Activated T-cell treated with anti-CD3 and anti-CD28 coated beads, Interleukin-2, amount 50 U/mL, for 24 hours (primary cell): ENCODE measurements at places on chromosomes 3 and 15.

GRCh38 chr3:146585156-146585555, 20.0 kb downstream of the PLSCR5 start:
- H3K27ac ChIP-seq = no peak overlapping the region
- H3K4me3 ChIP-seq = no peak overlapping the region
- H3K27me3 ChIP-seq = peaks cover 5% of the 10 kb centered on the region
- DNase-seq = no peak
- H3K4me1 ChIP-seq = no peaks in the 10 kb centered on the region

GRCh38 chr3:123044981-123045763, 17.6 kb upstream of the SEMA5B start:
- H3K27ac ChIP-seq = no peak overlapping the region
- H3K36me3 ChIP-seq = no peaks in the 10 kb centered on the region
- DNase-seq = no peak
- peaks cover 22% of the 10 kb centered on the region for H3K27me3 ChIP-seq
- no peaks in the 10 kb centered on the region for H3K4me1 ChIP-seq

DNA sequence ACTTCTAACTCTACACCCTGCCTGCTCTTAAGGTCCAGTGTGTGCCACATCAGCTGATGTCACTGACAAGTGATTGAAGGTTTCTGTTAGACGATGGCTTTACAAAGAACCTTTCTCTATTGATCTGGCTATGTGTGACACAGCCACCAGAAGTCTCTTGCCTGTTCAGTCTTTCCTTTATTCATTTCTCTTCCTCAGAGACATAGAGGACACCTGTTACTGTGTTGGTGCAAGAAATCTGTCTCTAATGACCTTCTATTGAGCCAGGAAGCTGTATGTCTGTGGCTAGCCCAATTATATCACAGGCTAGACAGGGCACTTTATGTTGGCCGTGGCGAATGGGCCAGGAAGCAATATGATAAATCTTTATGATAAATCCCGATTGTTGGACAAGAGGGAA, 173.3 kb upstream of the GAP43 start:
- H3K36me3 ChIP-seq = no peaks in the 10 kb centered on the region
- H3K4me3 ChIP-seq = no peak overlapping the region
- no peaks in the 10 kb centered on the region for H3K27me3 ChIP-seq
- H3K4me1 ChIP-seq = no peaks in the 10 kb centered on the region
- no peak for DNase-seq
- no peak overlapping the region for H3K27ac ChIP-seq

DNA sequence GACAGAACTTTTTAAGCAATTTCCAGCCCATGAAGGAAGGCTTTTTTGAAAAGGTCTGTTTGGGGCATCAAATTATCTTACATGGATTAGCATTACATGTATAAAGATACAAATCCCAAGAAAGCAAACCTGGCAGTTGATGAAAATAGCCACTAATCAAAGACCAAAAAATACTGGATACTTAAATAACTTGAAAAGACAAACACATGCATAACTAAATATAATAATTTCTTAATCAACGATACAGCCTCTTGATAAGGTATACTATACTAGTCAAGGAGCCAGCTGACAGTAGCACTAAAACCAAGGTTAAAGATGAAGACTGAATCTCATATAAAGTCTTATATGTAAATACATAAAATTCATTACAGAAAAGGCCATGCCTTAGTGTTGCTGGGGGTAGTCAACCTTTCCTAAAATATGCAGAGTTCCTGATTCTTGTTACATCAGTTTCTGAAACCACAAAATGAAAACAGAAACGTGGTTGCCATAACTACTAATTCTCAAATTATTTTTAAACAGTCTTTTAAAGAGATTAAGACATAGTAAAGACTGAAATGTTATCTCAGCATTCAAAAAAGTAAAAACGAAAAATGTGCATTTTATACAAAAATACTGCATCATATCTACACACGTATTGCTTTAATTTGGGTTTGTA, 2.0 kb downstream of the ANKRD28 start:
- peak overlapping the region; percentile 93 for H3K27ac ChIP-seq
- H3K4me1 ChIP-seq = peaks cover 69% of the 10 kb centered on the region
- H3K4me3 ChIP-seq = peak overlapping the region; percentile 60
- H3K36me3 ChIP-seq = peaks cover 35% of the 10 kb centered on the region
- no peak for DNase-seq

DNA sequence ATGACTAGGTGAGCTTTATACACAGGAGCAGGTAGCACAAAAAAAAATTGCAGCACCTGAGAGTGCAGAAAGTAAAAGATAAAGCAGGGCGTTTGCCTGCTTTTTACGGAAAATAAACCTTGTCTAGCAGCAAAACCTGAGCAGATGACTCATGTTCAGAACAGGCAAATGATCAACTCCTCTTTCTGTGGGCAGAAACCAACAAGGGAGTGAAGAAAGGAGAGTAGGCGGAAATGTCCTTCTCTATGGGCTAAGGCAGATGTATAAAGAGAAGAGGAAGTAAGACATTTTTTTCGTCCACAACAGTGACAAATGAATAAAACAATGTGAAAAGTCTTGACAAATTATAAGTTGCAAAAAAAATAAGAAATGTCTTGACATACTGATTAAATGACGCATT, 24.5 kb upstream of the GMNC start:
- DNase-seq = no peak
- peaks cover 6% of the 10 kb centered on the region for H3K27me3 ChIP-seq
- no peaks in the 10 kb centered on the region for H3K36me3 ChIP-seq
- H3K4me3 ChIP-seq = no peak overlapping the region

- peak overlapping the region; percentile 99 for H3K27ac ChIP-seq
- peak overlapping the region; percentile 8 for H3K4me3 ChIP-seq
- H3K36me3 ChIP-seq = peaks cover 5% of the 10 kb centered on the region
- peaks cover 68% of the 10 kb centered on the region for H3K4me1 ChIP-seq
- no peaks in the 10 kb centered on the region for H3K27me3 ChIP-seq
Observed at GRCh38 chr15:38613085-38613484, 48.5 kb upstream of the RASGRP1 start.

DNA sequence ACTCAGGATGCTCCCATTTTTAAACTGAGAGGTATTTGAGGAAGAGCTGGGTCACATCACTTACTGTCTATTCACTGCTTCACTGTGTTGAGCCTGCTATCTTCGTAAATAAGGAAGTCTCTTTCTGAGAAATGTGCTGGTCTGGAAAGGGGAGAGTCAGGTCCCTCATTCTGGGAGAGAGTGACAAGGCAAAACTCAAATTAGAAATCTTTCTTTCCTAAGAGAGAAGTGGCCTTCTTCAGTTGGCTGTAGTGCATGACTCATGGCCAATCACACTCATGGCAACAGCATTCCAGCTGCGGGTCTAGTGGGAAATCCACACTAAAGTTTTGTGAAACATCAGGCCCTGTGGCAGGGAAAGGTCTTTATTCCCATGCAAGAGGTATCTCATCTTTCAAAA, 11.5 kb upstream of the TIMP4 start:
- H3K27me3 ChIP-seq = no peaks in the 10 kb centered on the region
- no peaks in the 10 kb centered on the region for H3K4me1 ChIP-seq
- H3K4me3 ChIP-seq = no peak overlapping the region
- H3K27ac ChIP-seq = no peak overlapping the region
- DNase-seq = no peak
- H3K36me3 ChIP-seq = no peaks in the 10 kb centered on the region

DNA sequence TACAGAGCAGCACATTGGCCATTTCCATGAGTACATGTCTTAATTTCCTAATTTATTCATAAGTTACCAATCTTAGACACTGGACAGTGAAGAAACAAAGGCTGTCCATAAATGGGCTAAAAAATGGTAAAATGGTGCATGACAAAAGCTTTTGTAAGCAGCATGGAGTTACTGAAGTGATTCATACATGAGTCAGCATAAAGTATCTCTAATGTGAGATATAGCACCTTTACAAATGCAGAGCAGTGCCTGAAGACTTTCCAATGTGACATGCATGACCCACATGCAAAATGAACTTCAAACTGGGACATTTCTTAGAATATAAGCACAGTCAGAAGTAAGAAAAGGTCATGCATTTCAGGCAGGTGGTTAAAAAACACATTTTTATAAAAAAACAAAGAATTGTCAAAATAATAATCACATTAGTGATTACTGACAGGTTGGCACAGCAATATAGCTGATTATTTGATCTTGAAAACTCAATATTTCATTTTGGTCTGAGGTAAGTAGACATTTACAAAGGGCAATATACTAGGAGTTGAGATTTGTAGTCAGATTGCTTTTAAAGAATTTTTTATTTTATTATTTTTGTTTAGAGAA, 299.3 kb downstream of the PLCL2 start:
- H3K36me3 ChIP-seq = peaks cover 43% of the 10 kb centered on the region
- H3K4me1 ChIP-seq = peaks cover 41% of the 10 kb centered on the region
- DNase-seq = no peak
- H3K4me3 ChIP-seq = no peak overlapping the region
- no peaks in the 10 kb centered on the region for H3K27me3 ChIP-seq
- peak overlapping the region; percentile 40 for H3K27ac ChIP-seq

DNA sequence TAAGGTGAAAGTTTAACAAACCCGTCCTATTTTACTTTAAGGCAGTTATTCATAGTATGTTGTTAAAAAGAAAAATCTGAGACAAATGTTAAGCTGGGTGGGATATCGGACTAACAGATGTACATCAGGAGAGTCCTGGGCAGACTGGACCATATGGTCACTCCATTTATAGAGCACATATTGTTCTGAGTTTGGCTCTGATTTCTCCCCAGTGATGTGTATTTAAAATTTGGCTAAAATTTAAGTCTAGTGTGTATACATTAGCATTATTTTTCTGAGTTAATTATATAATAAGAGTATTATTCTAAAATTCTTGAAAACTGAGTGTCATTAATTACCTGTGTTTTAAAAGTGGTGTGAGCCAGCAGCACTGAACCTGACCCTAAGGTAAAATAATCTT, 6.1 kb downstream of the GMPS start:
- no peaks in the 10 kb centered on the region for H3K27me3 ChIP-seq
- no peak for DNase-seq
- H3K4me1 ChIP-seq = peaks cover 79% of the 10 kb centered on the region
- H3K36me3 ChIP-seq = peaks cover 41% of the 10 kb centered on the region

DNA sequence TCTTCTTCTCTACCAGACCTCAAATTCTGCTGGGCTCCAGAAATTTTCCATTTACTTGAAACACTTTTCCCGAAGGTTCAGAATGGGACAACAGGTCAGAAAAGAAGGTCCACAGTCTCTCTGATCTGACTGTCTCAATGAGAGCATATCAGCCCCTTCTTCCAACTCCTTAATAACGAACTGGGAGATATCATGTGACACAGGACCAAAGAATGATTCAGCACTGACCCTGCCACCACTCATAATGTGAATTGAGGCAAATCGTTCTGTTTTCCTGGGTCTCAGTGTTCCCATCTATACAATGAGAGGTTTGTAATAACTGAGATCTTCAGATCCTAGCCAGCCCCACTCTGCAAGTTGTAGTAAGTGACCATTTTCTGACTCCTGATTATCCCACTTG, 500.5 kb downstream of the NTRK3 start:
- no peak overlapping the region for H3K27ac ChIP-seq
- H3K4me1 ChIP-seq = peaks cover 7% of the 10 kb centered on the region
- DNase-seq = no peak
- H3K27me3 ChIP-seq = no peaks in the 10 kb centered on the region

DNA sequence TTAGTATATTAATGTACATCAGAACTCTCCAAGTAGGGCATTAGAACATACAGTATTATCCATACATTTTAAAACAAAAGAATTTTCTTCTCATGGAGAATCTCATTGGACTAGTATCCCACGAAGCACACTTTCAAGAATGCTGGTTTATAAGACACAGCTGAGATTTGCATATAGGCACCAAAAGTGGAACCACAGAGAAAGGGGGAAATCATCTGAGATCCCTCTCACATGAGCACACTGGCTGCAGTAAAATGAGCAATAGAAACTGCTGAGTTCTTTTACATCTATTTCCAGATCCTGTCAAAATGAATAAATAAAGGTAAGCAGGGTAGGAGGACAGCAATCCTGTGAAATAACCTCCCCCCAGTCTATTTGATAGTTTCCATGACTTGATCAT, 665.3 kb downstream of the FHIT start:
- no peaks in the 10 kb centered on the region for H3K27me3 ChIP-seq
- H3K27ac ChIP-seq = no peak overlapping the region
- no peak for DNase-seq
- H3K4me3 ChIP-seq = no peak overlapping the region
- no peaks in the 10 kb centered on the region for H3K4me1 ChIP-seq
- no peaks in the 10 kb centered on the region for H3K36me3 ChIP-seq

GRCh38 chr3:108021131-108021530, 69.7 kb downstream of the CD47 start:
- peaks cover 3% of the 10 kb centered on the region for H3K4me1 ChIP-seq
- peaks cover 2% of the 10 kb centered on the region for H3K36me3 ChIP-seq
- no peak overlapping the region for H3K27ac ChIP-seq
- peaks cover 4% of the 10 kb centered on the region for H3K27me3 ChIP-seq
- no peak overlapping the region for H3K4me3 ChIP-seq

DNA sequence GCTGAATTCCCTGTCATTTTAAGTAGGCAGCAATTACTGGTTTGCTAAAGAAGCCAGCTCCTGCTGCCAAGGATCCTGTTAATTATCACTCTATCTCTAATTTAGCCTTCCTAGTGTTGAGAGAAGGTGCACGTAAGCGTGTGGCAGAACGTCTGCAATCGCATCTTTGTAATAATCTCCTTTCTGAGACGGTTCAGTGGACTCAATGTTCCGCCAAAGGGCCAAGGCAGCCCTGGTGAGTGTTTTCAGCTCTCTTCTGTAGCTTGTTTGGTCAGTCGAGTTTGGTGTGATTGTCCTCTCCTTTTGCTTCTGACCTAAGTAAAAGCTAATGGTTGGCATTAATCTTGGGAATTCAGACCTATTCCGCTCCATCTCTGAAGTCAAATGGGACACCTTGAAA, 24.2 kb downstream of the MITF start:
- no peak for DNase-seq
- H3K27ac ChIP-seq = no peak overlapping the region
- no peak overlapping the region for H3K4me3 ChIP-seq

DNA sequence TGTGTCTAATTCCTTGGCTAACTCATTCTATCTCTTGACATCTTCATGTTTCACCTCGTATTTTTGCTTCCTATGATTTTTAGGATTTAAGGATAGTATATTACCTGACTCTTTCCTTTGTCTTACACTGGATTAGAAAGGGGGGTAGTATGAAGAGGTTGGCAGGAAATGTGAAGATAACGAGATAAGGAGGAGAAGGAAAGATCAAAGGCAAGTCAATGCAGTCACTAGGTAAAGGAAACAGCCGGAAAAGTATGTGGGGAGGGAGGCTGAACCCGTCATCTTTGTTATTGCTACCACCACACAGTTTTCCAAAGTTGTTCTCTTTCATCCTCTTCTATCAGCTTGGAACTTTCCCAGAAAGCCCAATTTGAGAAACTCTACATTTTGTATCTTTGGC, 90.6 kb downstream of the SLC9A9 start:
- no peak for DNase-seq
- no peaks in the 10 kb centered on the region for H3K27me3 ChIP-seq
- no peak overlapping the region for H3K27ac ChIP-seq
- H3K36me3 ChIP-seq = no peaks in the 10 kb centered on the region
- H3K4me3 ChIP-seq = no peak overlapping the region
